ENCODE measurements at places on chromosomes 13 and 19.

GRCh38 chr13:32098272-32098671 lies 66.7 kb downstream of the FRY start:
- DNase-seq = no peak

DNA sequence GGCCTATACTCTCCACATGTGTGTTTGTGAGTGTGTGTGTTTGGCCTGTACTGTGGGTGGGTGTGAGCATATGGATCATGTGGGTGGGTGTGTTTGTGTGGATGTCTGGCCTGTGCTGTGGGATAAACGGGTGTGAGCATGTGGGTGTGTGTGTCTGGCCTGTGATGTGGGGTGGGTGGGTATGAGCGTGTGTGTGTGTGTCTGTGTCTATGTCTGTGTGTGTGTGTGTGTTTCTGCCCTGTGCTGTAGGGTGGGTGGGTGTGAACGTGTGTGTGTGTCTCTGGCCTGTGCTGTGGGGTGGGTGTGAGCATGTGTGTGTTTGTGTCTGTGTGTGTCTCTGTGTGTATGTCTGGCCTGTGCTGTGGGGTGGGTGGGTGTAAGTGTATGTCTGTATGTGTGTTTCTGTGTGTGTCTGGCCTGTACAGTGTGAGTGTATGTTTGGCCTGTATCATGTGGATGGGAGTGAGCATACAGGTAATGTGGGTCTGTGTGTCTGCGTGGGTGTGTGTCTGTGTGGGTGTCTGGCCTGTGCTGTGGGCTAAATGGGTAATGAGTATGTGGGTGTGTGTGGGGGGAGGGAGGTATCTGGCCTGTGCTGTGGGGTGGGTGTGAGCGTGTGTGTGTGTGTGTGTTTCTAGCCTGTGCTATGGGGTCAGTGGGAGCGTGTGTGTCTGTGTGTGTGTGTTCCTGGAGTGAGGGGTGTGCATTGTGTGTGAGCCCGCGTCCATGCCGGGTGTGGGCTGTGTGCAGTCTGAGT lies 20.8 kb upstream of the KCTD15 start:
- DNase-seq = no peak

GRCh38 chr13:29999492-30000369 lies 149.3 kb upstream of the UBL3 start:
- no peak for DNase-seq

GRCh38 chr19:58364146-58364545 lies 1.6 kb upstream of the ZNF497 start:
- no peak for DNase-seq

DNA sequence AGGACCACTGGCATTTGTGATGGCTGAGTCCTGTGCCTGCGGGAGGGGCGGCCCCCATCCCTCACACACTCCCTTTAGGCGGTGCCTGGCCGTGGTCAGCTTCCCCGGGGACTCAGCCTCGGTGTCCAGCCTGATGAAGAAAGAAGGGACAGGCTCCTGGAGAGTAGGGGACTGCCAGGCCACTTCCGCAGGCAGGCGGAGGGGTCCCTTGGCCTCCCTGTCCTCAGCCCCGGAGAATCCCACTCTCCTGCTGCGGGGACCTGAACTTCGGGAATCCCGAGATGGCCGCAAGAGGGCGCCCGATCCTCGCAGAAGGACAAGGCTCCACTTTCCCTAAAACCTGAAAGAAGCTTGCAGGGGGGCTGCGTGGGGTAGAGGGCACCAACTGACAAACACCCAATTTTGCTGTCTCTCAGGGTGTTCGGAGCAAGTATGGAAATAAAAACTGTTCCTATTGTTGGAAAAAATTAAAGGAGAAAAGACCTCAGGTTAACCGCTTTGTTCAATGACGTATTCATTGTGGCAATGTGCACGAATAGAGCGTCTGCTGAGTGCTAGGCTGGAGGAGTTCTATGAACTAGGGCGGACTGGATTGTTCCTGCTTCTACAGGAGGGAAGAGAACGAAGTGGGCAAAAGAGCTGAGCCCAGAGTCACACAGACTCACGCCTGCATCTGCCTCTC lies 297.3 kb downstream of the ZNF536 start:
- peak; percentile 23 for DNase-seq

DNA sequence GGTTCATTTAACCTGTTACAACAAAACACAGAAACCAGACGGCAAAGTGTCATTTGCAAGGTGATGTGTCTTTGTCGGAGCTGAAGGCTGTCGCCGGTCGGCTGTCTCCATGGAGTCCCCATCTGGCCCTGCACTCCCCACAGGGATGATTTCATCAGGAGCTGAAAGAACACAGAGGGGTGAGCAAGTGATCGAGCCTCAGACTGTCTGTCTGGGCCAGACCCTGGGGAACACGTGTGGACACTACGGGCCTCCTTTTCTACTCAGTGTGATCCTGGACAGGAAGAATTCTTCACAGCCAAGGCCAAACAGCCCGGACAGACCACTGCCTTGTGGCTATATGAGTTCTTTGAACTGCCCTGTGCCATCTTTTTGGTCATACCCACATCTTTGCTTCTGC lies 85.1 kb downstream of the RNASEH2B start:
- no peak for DNase-seq

- peak; percentile 87 for DNase-seq
Measured at GRCh38 chr19:19531951-19532805, 3.5 kb downstream of the YJEFN3 start.

DNA sequence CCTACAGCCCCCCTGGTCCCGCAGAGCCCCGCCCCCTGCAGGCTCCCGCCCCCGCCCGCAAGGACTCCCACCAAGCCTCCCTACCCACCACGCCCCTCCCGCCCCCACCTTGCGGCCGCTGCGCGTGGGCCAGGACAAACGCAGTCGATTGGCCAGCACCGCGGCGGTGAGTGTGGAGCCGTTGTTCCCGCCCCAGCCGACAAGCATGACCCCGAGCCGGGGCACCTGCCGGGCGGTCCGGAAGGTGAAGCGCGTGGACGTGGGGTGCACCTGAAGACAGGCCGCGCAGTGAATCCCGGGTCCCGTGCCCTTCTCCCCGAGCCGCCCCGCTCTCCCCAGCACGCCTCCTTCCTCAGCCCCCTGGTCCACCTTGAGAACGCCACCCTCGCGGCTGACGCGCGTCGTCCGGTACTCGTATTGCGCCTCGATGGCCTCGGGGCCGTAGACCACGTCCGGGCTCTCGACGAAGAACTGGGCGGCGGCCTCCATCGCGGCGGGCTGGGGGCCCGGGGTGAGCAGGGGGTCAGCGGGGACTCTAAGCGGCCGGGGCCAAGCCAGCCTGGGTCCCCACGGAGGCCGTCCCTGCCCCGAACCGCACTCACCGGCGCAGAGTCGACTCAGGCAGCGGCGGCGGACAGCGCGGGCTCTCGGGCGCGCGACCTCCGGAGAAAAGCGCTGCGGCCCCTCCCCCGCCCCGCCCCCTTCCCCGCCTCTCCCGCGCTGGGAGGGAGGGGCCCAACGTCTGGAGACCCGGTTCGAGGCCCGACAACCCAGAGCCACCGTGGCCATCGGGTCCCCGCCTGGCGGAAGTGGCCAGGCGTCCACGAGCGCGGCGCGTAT lies at the start of gene ISYNA1:
Gene ISYNA1 (minus strand): TSS at position 643 of the 840 bp plus-strand sequence. CDS start 154 bp downstream, at position 489.
- DNase-seq = no peak

DNA sequence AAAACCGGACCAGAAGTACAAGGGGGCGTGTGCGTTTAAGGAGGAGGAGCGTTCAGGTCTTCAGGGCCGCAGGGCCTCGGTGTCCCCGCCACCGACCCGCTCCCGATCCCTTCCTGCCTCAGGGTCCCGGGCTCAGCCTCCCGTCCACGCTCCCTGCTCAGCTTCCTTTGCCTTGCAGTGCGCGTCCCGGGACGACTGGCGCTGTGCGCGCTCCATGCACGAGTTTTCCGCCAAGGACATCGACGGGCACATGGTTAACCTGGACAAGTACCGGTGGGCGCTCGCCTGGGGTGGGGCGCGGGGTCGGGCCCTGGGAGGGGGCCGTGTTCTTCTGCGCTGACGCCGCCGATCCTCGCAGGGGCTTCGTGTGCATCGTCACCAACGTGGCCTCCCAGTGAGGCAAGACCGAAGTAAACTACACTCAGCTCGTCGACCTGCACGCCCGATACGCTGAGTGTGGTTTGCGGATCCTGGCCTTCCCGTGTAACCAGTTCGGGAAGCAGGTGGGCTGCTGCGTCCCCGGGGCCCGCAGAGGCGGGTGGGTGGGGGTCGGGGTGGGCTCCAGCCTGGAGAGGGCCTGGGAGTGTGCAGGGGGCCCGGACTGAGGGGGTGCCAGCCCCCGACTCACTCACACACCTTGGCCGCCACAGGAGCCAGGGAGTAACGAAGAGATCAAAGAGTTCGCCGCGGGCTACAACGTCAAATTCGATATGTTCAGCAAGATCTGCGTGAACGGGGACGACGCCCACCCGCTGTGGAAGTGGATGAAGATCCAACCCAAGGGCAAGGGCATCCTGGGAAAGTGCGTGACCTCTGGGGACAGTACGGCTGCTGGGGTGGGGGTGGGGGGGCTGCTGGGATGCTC lies 1.4 kb downstream of the GPX4 start:
- DNase-seq = peak; percentile 62

DNA sequence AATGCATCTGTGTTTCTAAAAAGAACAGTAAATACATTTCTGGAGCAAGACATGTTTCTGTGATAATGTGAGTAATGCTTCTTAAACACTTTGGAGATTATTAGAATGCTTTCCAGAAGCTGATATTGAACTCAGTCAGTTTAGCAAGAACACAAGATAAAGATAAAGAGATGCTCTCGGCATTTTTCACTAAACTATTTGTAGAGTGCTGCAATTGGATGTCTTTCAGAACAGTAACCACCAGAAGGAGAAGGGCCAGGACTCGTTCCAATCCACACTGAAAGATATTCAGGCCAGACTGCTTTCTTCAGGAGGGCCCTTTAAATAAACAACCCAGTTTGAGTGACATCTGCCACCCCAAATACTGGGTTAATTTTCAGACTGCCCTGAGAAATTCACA lies 456.0 kb downstream of the TBC1D4 start:
- DNase-seq = no peak

DNA sequence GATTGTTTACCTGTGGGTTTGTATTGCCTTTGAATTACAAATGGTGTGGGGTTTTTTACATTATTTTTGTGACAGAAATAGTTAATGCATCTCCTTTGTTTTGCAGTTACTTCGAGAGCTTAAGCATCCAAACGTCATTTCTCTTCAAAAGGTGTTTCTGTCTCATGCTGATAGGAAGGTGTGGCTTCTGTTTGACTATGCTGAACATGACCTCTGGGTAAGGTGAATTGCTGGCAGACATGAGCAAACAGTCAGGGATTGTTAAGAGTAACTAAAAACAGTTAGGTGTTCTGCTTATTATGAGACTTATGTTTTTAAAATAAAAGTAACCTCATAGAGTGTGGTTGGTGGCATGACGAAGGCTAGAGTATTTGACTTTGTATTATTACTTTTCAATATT lies 95.0 kb downstream of the CDK8 start:
- no peak for DNase-seq

- no peak for DNase-seq
Measured at GRCh38 chr19:41928754-41929535, 696 bp upstream of the ERFL start.

GRCh38 chr19:7986321-7987113 lies 18.9 kb downstream of the ELAVL1 start:
- DNase-seq = no peak

DNA sequence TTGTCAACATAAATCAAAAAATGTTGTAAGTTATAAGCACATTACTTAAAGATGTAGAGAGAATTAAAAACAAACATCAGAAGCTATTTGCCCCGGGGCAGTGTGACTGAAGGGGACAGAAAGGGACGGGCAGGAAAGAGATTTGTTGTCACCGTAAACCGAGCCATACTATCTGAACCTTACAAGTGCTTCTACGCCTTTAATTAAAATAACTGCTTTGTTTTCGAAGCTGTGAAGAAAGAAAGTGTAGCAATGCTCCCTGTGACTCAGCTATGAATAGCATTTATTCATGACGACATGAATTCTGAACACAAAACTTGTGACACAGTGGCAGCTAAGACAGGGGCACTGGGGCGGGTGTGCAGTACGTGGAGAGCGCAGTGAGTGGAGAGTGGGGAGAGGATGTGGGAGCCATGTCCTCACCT lies 30.0 kb downstream of the ZNF787 start:
- DNase-seq = no peak

DNA sequence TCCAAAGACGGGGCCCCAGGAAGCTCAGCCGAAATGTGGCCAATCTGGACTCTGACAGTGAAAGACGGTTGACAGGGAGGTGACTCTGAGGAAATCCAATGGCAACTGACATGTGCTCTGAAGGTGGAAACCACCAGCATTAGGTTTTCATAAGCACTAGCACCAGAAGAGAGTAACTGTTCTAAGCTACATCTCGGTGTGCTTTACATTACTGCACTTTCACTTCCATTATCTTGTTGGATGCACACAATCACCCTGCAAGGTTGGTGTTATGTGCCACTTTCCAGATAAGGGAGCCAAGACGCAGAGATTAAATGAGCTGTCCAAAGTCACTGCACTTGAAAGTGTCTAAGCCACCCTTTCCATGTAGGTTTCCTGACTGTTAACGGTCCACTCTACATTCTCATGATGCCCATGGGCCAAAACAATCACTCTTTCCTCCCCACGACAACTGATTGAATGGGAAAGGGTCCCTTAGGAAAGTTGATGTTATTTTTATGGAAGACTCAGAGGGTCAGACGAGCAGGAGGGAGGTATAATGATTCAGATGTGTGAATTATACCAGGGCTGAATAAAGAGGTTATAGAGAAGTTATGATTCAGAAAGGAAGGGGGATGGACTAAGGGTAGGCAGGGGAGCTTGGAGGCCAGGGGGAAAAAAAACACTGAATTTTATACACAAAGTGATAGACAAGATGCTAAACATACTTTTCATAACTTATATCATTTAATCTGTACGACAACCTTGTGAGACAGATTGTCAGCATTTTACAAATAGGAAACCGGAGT lies 52.8 kb downstream of the RUBCNL start:
- DNase-seq = no peak

All from GM12891 (cell line).